DMS53 (cell line): ENCODE measurements at places on chromosomes 16 and 17.

- DNase-seq, result no peak
These were observed 525.5 kb downstream of the KIF2B start for GRCh38 chr17:54348234-54348633.

DNA sequence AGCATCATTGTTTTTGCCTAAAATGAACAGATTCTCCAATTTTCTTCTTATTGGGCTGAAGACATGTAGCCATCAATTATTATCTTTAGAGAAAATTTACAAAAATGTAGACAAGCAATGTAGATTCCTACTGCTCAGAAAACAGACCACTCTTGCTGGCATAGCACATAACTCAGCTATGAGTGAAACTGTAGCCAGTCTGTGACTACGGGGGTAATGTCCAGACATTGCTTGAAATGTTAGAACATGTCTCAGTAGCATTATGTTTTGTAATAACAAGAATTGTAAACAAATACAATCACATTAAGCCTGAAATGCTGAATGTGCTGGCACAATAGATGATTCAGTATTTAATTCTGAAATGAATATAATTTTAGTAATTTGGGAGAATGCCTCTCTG, 265.7 kb upstream of the KCNJ16 start:
- no peak for DNase-seq

DNA sequence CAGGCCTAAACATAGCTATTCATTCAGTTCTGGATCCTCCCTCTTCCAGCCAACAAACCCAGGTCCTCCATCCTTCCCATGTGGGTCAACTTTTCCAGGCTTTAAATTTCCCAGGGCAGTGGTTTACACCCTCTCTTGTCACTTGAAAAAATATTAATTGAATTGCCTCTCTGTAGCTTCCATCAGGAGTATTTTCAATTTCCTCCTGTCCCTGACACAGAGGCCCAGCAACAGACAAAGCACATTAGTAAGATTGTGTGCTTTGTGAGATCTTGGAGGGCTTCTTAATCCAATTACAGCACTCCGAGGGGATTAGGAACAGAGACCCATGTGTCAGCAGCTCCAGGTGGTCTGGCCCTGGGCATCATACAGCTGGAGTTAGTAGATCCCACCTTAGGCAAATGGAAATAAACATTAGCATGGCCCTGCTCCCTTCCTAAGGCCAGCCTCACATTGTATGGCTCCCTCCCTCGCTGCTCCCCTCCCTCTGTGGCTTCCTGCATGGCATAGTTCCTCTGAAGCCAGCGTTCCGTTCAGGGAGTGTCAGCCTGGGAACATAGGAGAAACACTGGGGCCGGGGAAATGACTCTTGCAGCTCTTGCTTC, 132.7 kb upstream of the HSBP1 start:
- DNase-seq, result no peak

GRCh38 chr16:3112058-3112880, at the start of gene ZNF205:
ZNF205 (plus strand) TSS chr16:3112586; CDS start chr16:3113431, 845 bp downstream.
- DNase-seq, result peak; percentile 91

DNA sequence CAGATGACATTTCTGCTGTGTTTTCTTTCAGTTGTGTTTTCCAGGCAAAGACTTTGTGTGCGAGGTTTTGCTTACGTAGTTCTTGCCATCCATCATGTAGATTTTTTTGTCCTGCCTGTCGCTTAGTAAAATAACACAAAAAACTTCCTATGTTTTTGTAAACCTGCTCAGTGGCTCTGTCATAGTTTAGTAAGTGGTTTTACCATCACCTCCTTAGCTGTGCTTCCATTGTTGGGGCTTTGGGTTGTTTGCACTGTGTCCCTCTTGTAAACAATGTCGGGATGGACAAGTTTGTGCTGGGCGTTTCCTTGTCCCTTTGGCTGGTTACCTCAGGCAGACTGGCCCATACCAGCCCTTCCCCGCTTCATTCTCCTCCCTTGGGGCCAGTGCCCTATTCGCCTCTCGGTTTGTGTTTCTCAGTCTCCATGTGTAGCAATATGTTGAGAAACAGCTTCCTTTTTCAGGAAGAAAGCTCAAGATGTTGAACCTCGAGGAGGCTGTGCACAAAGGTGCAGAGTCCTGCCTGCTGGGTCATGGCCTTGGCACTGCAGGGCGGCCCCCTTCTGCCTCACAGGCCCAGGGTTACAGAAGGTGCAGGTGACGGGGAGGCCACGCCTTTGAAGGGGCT, 74.6 kb downstream of the KSR1 start:
- peak; percentile 89 for DNase-seq

DNA sequence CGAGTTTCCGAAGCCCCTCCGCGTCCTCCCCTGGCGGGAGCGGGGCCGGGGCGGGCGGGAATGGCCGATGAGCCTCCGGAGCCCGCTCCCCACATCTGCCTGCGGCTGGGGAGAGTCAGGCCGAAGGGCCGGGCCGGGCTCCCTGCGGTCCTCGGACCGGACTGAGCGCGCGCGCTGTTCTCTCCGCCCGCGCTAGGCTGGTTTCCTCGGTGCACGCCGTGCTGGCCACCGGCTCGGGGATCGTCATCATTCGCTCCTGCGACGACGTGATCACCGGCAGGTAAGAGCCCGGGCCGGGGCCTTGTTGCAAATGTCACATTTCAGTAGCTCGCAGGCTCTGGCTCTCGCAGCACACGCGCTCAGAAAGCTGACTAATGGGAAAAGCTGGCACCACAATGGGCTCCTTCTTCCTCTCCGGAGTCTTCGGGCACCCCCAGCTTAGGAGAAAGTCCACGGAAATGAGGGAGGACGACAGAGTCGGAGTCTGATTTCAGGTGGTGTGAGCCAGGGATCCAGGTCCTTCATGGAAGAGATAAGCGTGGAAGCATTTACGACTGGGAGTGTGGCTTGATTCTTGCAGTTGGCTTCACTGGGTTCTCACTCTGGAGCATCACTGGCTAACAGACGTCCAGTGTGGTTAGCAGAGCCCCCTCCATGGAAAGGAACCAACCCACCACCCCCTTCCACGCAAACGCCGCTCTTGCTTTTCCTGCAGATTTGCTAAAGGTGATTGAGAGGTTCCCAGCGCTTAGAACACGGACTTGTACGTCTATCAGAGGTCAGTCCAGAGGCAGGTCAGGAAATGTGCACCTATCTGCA, 715 bp downstream of the TLCD3A start:
- DNase-seq, result peak; percentile 73

DNA sequence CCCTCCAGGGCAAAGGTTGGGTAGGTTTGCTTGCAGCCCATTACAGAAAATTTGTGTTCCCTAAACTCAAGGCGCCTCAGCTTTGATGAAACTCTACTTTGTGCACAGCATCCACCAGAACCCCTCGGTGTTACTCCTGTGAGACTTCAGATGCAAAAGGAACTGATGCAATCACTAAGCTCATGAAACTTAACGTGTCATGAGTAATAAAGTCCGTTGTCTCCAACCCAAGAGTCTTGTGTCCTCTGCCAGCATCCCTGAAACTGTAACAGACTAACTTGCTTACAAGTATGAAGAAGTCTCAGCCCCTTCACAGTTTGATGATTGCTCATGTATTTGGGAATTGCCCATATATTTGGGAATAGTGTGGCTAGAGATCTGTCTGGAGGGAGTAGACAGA, 74.8 kb upstream of the MARCHF10 start:
- no peak for DNase-seq

- no peak for DNase-seq
These were observed 119.6 kb upstream of the HAS3 start for GRCh38 chr16:68985855-68986254.

GRCh38 chr17:78893684-78894083, 9.3 kb downstream of the CEP295NL start:
- DNase-seq, result no peak

GRCh38 chr16:78509965-78510364, 410.5 kb downstream of the WWOX start:
- no peak for DNase-seq

- DNase-seq, result no peak
These were observed 504.7 kb upstream of the RBFOX1 start for GRCh38 chr16:6827931-6828330.

GRCh38 chr16:83630979-83631378, 176.8 kb upstream of the HSBP1 start:
- DNase-seq, result no peak

DNA sequence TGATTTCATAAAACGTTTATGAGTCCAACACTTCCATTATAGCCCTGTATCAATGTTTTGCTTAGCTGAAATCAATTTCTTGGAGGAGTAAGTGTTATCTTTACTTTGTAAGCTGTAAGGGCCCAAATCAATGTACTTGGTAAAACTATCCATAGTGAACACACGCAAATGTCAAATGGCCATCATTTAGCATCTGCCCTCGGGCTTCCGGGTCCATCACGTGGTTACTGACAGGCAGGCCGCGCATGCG, 687 bp upstream of the NARF start:
- DNase-seq, result no peak

GRCh38 chr17:72135546-72136325, 14.9 kb downstream of the SOX9 start:
- no peak for DNase-seq

DNA sequence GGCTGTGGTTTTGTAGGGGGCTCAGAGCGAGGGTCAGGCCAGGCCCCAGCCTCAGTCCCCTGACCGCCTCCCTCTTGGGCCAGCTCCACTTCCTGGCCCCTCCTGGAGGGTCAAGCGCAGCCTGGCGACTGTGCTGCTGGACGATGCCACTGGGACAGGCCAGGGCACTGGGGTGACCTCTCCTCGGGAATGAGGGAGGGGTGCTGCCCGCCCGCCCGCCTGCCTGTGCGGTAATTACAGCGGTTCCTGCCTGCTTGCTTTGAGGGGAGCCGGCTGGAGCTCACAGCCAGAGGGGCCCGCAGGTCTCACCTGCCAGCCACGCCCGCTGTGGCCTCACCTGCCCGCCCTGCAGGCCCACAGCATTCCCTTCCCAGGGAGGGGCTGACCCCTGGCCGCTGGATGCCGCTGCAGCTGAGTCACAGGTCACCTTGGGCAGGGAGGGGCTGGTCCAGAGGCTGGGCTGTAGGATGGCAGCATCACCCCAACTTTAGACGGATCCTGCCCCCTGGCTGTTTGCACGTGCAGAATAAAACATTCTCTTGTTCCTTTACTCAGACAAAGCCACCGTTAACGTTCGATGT, 76.7 kb upstream of the CBX4 start:
- DNase-seq, result peak; percentile 54

DNA sequence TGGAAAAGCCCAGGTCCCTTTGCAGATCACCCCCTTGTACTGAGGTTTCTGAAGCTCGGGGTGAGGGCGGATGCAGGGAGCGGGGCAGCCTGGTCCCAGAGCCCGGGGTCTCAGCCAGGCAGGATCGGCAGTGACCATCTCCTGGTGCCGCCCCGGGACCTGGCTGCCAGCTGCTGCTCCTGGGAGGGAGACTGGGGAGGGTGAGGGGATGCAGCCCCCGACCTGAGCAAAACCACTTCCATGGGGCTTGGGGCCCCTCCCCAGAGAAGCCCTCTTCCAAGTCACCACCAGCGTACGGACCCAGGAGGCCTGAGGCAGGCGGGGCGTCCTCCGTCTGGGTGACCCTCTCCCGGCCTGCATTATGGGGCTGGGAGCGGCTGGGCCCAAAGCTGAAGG, 14.8 kb downstream of the CD7 start:
- DNase-seq, result no peak

DNA sequence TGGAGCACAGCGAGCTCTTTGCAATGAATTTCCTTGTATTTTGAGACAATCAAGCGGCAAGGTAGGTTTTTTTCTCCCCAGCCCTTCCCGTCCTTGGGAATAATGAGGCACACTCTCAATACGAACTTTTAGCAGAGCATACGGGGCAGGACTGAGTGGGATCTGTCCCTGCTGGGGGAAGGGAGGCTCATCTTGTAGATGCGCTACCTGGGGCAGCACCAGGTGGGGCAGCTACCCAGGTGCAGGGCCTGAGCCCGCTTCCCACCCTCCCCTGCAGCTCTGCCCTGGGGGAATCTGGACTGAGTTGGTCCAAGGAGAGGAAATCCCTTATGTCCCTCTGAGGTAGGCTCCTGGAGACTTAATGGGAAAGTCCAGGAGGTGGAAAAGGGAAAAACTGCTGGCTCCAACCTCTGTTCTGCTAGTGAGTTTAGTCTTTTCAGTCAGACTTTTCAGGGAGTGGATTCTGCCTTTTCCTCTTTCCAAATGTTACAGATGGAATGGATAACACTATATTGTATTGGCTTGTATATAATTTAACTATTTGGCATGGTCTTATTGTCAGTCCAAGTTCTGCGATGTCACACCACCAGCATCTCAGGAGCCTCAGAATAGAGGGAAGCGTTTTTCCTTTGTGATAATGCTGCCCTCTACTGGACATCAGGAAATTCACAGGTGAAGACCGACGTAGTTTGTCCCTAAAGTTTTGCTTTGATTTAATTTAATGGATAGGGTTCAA, 9.6 kb upstream of the CES1 start:
- DNase-seq, result peak; percentile 68

DNA sequence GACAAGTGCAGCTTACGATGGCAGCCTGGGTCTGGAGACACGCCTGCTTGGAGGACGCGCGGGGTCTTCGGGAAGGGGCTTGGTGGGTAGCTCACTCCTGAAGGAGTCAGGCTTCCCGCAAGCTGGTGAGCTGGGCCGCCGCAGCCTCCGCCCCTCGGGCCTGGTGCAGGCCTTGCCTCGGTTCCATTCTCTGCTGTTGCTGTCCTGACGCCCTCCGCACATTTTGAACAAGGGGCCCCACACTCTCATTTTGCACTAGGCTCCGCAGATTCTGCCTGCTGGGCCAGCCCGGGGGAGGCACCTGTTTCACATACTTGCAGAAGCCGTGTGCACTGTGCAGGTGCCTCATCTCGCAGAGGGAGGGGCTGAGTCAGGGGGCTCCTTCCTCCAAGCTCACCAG, 31.9 kb upstream of the CBX4 start:
- no peak for DNase-seq
